Occipital lobe (tissue), 3 donors: ENCODE measurements at places on chromosomes 5 and 9. TPM values are rescaled to one million over a fixed set of nuclear protein-coding genes. Genes with fewer than 3 reads are reported as not detected.

Gene SHOC1
- 0.16 TPM for total RNA-seq

GRCh38 chr9:81798606-81799005, 109.3 kb upstream of the TLE1 start:
- DNase-seq = no peak

DNA sequence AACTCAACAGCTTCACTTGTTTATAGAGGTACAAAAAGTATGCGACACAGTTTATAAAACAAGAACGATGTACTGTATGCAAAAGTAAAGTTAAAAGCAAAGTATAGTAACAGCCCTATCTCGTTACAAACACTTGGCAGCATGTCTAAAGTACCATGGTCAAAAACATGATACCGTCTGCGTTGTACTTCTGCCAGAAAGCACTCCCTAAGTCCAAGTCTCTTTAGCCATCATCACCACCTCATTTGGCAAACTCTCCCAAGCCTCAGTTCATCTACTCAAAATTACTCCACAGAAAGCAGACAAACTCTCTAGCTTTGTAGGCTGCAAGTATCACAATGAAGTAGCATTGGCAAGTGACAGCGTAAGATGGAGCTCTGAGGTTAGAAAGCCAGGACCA, 73.4 kb downstream of the NFIB start:
- DNase-seq = no peak

GRCh38 chr9:75111019-75111622, 22.8 kb downstream of the OSTF1 start:
- no peak for DNase-seq

Gene CKMT2
- total RNA-seq = 1.2 TPM

GRCh38 chr9:131076347-131077195, 19.8 kb upstream of the AIF1L start:
- no peak for DNase-seq

Gene KIF12
- total RNA-seq = 3.3 TPM

GRCh38 chr9:124553738-124554137, 46.5 kb upstream of the NR5A1 start:
- DNase-seq = no peak

Gene ADGRD2
- not detected for total RNA-seq

Gene CTSL
- total RNA-seq = 40.4 TPM

GRCh38 chr5:131991593-131992324, 19.7 kb downstream of the ACSL6 start:
- DNase-seq = no peak

- no peak for DNase-seq
Measured at GRCh38 chr9:131406563-131407436, 12.9 kb downstream of the PRRC2B start.

Gene C5orf46
- not detected for total RNA-seq

GRCh38 chr9:123846966-123847365, 83.0 kb downstream of the DENND1A start:
- no peak for DNase-seq

Gene OR13C5
- not detected for total RNA-seq

Gene KIAA1958
- 8.6 TPM for total RNA-seq

GRCh38 chr9:135048046-135048757, 39.3 kb upstream of the OLFM1 start:
- no peak for DNase-seq

Gene LRRTM2
- total RNA-seq = 104 TPM

Gene IL9
- total RNA-seq = not detected

Gene TEX48
- not detected for total RNA-seq

DNA sequence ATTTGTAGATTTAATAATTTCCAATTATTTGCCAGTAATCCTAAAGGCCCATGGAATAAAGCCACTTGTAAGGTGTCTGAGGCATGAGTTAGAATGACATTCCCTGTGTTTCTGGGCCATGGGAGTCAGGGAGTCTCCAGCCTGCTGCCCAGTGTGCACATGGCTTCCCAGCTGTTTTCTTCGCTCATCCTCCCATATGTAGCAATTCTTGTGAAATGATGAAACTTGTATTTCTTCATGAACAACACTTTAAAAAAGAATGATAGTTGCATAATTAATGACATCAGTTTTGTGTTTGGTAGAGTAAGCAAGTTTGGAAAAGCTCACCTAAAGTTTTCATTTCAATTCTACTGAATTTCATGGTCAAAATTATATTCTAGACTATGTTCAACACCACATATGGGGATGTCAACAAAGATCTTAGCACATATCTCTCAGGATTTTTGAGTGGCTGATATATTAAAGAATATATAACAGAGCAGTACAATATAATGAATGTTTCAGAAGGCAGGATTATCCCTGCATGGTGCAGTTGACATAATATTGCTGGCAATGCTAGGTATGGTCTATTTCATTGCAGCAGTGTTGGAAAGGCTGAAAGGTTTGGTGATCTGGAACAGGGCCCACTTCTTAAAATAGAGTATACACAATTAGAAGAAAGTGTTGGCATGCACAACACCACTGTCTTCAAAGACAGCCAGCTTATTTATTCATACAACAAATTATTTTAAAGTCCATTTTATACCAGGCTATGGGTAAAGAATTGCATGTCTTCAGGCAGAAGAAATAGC, 44.7 kb downstream of the GRIN3A start:
- no peak for DNase-seq

Gene IFNA2
- not detected for total RNA-seq

Gene MYMK
- not detected for total RNA-seq

DNA sequence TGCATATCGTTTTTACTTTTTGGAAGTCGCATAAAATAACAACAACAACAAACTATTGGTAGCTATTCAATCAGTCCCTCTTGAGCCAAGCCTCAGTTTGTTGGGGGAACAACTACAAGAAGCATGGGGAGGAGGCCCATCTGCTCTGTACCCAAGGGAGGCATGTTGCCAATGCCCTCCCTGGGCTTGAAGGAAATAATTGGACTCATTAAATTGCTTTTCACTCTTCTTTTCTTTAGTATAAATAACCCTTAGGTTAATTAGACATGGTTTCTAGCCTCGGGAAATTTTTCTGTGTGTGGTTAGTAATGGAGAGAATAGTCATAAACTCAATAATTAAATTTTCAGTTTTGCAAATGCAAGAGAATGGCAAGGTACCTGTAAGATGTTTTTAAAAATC, 500.7 kb downstream of the TLE4 start:
- no peak for DNase-seq

- no peak for DNase-seq
Measured at GRCh38 chr5:135568923-135569360, 9.8 kb downstream of the CXCL14 start.

Gene FAM151B
- 39.8 TPM for total RNA-seq

DNA sequence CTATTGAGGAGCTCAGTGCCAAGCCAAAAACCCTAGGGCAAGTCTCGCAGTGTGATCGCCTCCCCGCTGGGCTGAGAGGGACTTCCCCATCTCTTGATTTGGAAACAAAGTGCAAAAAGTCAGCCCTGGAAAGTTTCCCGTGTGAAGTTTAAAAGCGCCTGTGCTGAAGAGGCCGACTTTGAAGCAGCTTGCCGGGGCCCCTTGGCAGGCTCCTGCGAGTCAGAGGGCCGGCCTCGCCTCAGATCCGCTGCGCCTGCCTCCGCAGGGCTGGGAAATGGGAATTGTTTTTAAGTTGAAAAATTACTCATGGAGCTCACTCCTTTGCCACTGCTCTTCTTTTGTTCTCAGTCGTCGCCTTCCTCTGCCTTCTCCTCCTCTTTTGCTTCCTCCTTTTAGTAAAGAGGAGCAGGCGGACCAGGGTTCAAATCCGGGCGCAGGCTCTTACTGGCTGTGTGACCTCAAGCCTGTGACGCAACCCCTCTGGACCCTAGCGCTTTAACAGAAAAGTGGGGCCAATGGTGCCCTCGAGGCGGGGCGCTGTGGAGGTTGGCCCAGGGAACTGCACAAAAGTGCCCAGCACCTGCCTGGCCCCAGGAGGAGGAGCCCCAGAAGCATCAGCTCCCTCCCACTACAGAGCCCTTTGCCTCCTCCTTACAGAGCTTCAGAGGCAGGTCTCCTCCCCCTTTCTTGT, 14.7 kb upstream of the LHX2 start:
- DNase-seq = no peak

- DNase-seq = no peak
Measured at GRCh38 chr5:176897263-176897662, 1.9 kb downstream of the HK3 start.

DNA sequence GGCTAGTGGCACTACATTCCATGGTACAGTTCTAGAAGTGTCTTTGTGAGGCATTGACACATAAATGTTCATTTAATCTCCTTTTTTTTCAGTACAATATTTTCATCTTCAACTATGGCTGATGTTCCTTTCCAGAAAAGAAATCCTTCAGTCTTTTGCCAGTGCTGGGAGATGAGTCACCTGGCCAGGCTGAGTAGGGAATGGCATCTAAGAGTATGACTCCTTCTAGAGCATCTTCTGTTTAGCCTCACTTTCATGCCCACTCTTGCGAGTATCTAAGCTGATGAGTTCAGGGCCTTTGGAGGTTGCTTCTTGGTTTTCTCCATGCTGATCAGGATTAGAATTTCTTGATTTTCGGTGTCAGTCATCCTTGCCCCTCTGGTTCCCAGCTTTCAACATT, 124.4 kb downstream of the SLC28A3 start:
- DNase-seq = no peak

Gene GHR
- 1.2 TPM for total RNA-seq

GRCh38 chr9:77876091-77876490, 155.5 kb downstream of the GNAQ start:
- no peak for DNase-seq

- no peak for DNase-seq
Measured at GRCh38 chr9:76717613-76718012, 46.6 kb upstream of the PCA3 start.

Gene ASPN
- total RNA-seq = 7.8 TPM

Gene GPR151
- total RNA-seq = 0.31 TPM

Gene SLC1A1
- 54.7 TPM for total RNA-seq

DNA sequence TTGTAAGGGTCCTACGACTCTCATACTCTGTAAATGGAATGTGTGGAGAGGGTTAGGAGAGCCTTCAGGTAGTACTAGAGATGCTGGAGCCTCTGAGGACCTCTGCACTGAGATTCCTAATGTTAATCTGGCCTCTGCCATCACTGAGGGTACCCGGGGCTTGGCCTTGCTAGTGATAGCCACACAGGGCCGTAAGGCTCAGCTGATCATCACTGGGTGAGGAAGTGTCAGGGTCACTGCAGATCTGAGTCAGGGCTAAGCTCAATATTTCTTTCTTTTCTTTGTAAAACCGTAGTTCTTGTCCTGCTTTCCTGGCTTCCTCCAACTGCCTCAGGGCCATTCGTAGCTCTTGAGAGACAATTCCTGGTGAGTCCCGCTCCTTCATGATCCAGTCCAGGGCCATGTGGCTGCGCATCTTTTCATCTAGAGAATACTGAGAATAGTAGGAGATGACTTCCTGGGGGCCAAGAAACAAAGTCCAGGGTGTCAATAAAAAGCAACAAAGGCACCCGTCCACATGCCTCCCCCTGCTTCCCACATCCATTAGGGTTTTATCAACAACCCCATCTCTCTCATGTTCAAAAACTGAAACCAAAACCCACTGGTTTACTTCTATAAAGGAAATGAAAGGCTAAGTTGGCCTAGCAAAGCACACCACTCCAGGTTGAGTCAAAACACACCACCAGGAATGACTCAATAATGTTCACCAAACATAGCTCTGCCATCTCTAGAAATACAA, 47.7 kb downstream of the LIX1 start:
- DNase-seq = no peak

- DNase-seq = no peak
Measured at GRCh38 chr9:128685636-128686489, 3.2 kb upstream of the SET start.

DNA sequence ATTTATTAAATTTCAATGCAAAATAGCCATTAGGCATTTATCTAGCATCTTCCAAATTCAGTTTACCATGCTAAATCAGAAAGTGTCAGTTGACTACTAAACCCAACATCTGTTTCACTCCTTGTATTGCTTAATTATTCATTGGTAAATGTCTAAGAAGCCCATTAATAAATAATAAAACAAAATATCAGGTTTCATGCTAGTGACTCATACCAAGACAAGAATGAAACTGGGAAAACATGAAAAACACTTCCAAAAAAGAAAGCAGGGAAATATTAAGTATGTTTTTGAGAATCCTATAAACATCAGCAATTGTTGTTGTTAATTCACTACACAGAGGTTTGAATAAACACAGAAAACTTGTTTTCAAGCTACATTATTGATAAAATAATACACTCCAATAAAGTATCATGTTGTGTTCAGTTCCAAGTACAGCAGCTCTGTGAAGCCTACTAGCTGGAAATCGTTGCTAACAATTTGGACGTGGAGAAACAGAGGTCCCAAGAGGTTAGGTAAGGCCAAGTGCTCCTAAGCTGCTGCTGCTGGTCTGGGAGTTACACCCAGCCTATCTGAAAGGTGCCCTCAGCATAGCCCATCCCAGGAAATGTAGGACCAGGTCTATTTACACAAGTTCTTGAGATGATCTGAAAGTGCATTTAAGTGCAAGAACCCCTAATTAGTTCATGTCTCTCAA, 78.8 kb downstream of the GNAQ start:
- DNase-seq = no peak

DNA sequence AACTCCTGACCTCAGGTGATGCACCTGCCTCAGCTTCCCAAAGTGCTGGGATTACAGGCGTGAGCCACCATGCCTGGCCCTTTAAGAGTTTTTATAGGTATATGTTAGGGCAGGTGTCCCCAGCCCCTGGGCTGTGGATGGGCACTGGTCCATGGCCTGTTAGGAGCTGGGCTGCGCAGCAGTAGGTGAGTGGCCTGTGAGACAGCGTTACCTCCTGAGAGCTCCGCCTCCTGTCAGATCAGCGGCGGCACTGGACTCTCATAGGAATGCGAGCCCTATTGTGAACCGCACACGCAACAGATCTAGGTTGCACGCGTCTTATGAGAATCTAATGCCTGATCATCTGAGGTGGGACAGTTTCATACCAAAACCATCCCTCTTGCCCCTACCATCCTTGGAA, 173.4 kb downstream of the GOLPH3 start:
- DNase-seq = no peak

Gene NEURL1B
- 19.2 TPM for total RNA-seq

Gene IQGAP2
- total RNA-seq = 20.7 TPM

DNA sequence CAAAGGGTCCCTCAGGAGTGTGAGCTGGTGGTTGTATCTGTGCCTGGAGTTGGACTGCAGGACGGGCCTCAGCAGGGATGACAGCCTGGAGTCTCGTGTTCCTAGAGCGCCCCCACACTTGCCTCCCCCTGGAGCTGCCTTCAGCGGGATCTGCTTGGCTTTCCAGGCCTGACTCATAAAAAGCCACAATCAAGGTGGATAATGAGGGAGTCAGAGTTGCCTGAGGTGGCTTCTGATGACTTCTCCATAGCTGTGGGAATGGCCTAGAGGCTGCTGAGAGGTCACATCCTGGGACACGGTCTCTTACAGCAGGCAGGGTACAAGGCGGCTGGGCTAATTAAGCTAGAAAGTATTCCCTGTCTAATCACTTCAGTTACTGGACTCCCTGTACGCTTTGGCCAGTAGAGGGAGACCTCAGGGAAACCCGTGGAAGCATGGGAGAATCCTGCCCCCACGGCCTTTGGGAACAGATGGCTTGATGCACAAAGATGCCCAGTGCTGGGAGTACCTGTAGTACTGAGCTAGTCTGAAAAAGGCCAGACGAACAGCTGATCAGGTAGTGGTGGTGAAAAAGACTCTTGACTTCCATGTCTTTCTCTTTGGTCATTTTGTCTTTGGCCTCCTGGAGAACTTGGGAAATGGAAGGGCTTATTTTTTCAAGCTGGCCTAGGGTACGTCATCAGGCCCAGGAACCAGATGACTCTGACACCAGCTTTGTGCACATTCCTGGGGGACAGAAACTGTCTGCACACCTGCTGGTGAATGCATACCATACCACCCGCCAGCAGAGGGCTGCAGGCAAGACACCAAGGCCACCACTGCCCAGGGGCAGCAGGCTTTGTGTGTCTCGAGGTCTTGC, 16.1 kb upstream of the FRRS1L start:
- DNase-seq = no peak
